ENCODE measurements at places on chromosomes 5 and 9. TPM values are rescaled to one million over a fixed set of nuclear protein-coding genes. Genes with fewer than 3 reads are reported as not detected.

DNA sequence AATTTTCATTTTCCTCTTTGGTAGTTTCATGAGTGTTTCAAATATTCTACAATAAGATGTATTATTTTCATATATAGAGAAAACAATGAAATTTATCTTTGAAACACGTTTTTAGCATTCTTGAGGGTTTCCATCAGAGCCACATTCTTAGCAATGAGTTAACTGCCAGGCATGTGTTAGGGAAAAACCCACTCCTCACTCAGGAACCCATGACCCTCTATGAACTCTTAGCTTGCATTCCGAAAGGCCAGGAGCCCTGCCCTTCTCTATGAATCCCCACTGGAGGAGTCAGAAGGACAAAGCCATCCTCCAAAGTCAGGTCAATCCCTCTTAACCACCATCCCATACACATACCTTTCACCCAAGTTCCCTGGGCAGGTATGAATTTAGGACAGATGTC lies 57.5 kb downstream of the ADAMTS12 start:
- no peak overlapping the region for H3K4me3 ChIP-seq
- no peaks in the 10 kb centered on the region for H3K36me3 ChIP-seq
- H3K4me1 ChIP-seq: no peaks in the 10 kb centered on the region
- H3K27ac ChIP-seq: no peak overlapping the region
- no peaks in the 10 kb centered on the region for H3K27me3 ChIP-seq

DNA sequence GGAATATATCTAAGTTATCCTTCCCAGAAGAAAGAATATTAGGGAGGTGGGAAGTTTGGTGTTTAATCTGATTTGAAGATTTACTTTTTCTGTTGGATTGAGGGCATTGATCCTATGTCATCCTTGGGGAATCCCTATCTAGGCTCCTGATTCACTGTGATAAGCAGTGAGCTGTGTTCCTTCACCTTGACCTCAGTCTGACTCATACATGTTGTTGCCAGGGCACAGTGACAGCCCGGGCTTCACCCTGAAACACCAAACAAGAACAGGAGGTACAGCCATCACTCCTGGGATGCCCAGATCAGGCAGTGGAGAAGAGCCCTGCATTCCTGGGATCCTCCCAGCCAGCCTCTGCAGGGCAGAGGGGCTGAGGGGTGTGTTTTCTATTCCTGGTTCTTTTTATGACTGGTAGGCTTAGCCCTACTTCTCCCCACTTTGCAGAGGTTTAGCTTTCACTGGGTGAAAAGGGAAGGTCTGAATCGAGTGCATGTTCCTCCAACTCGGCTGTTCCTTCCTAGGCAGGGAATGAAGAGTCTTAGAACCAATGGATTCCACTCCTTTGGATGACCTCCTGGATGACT lies 3.1 kb upstream of the FAM53C start:
- peaks cover 24% of the 10 kb centered on the region for H3K4me1 ChIP-seq
- H3K4me3 ChIP-seq: no peak overlapping the region
- no peaks in the 10 kb centered on the region for H3K36me3 ChIP-seq
- H3K27me3 ChIP-seq: no peaks in the 10 kb centered on the region
- DNase-seq: no peak

GRCh38 chr9:6552498-6553121 lies 92.9 kb downstream of the GLDC start:
- no peaks in the 10 kb centered on the region for H3K27me3 ChIP-seq
- DNase-seq: no peak
- H3K27ac ChIP-seq: no peak overlapping the region
- H3K36me3 ChIP-seq: no peaks in the 10 kb centered on the region

GRCh38 chr5:76714751-76715485 lies 1.0 kb upstream of the F2R start:
- H3K27ac ChIP-seq: no peak overlapping the region
- peaks cover 17% of the 10 kb centered on the region for H3K27me3 ChIP-seq

DNA sequence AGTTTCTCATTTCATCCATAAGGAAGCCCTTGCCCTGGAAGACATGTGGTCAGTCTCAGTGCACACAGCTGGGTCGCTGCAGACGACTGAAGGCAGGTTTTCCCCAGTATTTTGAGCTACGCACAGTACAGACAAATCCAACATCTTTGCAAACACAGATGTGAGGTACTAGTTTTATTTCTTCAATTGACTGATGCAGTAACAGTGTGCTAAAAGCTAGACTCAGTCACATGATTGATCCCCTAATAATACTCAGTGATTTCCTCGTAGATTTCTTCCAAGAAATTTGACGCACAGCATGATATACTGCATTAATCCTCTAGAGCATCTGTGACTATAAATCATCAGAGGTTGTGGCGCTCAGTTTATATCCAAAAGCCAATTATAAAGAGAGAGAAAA lies 346.1 kb downstream of the DIRAS2 start:
- H3K4me1 ChIP-seq: no peaks in the 10 kb centered on the region
- DNase-seq: no peak
- no peaks in the 10 kb centered on the region for H3K27me3 ChIP-seq
- H3K27ac ChIP-seq: no peak overlapping the region
- H3K4me3 ChIP-seq: no peak overlapping the region

DNA sequence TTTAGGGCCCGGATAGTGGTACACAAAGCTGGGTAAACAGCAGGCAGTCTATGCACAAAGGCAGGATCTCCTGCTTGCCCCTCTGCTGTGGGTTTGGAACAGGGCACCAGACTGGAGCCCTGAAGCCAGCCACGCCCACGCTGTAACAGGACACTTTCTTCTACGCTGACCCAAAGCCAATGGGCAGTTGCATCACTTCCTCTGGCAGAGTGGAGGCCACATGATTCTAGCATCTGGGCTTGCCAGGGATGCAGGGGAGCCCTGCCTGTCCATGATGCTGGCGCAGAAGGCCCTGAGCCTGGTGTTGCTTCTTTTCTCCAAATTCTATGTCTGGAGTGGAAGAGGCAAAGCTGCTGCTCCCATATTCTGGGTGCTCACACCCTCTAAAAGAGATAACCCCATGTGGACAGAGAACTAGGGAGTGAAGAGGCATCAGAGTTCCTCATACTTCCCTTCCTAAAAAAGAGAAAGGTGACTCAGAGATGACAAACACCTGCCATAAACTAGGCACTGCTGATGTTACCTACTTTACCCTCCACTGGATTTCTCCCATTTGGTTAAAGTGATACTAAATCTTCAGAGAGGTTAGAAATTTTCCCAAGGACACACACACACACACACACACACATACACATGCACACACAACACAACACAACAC lies 260.3 kb upstream of the KLF4 start:
- no peak overlapping the region for H3K27ac ChIP-seq
- no peak for DNase-seq
- H3K4me1 ChIP-seq: no peaks in the 10 kb centered on the region
- no peak overlapping the region for H3K4me3 ChIP-seq

- DNase-seq: no peak
- no peaks in the 10 kb centered on the region for H3K27me3 ChIP-seq
- no peaks in the 10 kb centered on the region for H3K4me1 ChIP-seq
- H3K36me3 ChIP-seq: no peaks in the 10 kb centered on the region
- H3K27ac ChIP-seq: no peak overlapping the region
These were observed 53.5 kb downstream of the KCNIP1 start for GRCh38 chr5:170557314-170557713.

- H3K27ac ChIP-seq: no peak overlapping the region
- H3K27me3 ChIP-seq: no peaks in the 10 kb centered on the region
- no peak for DNase-seq
- H3K4me3 ChIP-seq: no peak overlapping the region
These were observed 27.6 kb downstream of the TLX3 start for GRCh38 chr5:171336521-171337209.

- no peaks in the 10 kb centered on the region for H3K4me1 ChIP-seq
- no peak for DNase-seq
- H3K36me3 ChIP-seq: peaks cover 21% of the 10 kb centered on the region
- H3K27me3 ChIP-seq: no peaks in the 10 kb centered on the region
- H3K27ac ChIP-seq: no peak overlapping the region
These were observed 29.7 kb downstream of the GPR21 start for GRCh38 chr9:123063177-123063598.

GRCh38 chr5:14145435-14146334 lies 2.5 kb downstream of the TRIO start:
- no peak overlapping the region for H3K27ac ChIP-seq
- no peak overlapping the region for H3K4me3 ChIP-seq
- no peaks in the 10 kb centered on the region for H3K27me3 ChIP-seq
- H3K4me1 ChIP-seq: peaks cover 6% of the 10 kb centered on the region
- DNase-seq: no peak

DNA sequence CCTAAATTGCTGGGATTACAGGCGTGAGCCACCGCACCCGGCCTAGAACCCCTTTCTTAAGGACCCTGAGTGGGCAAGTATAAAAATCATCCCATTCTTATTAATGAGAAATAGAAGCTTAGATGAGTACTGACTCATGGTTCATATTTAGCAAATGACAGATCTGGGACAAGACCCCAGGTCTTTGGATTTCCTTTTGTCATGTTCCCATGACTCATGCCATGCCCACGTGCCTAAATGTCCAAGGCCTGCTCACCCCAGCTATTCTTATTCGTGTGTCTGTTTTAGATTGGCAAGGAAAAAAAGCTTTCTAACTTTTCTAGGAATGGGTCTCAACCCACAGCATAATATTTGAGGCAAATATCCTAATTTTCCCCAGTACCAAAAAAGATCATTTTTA lies 57.7 kb upstream of the RPS23 start:
- no peaks in the 10 kb centered on the region for H3K4me1 ChIP-seq
- H3K27ac ChIP-seq: no peak overlapping the region
- H3K4me3 ChIP-seq: no peak overlapping the region
- no peaks in the 10 kb centered on the region for H3K36me3 ChIP-seq
- no peaks in the 10 kb centered on the region for H3K27me3 ChIP-seq

- H3K36me3 ChIP-seq: no peaks in the 10 kb centered on the region
- DNase-seq: no peak
- H3K27ac ChIP-seq: no peak overlapping the region
- no peaks in the 10 kb centered on the region for H3K27me3 ChIP-seq
These were observed 15.7 kb upstream of the TNC start for GRCh38 chr9:115133649-115134048.

DNA sequence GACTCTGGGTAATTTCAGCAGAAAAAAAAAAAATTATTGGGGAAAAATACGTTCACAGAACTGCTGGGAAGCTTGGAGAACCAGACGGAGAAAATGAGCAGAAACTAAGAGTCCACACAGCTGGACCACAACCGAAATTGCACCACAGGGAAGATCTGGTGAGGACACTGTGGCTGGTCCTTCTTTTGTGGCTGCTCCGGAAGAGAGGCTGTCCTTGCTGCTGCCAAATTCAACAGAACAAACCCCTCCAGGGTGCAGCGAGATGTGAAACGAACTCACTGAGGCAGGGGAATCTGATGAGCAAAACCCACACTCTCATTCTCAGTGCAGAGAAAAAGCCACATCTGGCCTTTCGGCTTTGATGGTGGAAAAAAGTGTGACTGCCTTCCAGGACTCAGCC lies 200.0 kb downstream of the ACTL7B start:
- H3K27ac ChIP-seq: no peak overlapping the region
- H3K4me3 ChIP-seq: no peak overlapping the region
- H3K27me3 ChIP-seq: no peaks in the 10 kb centered on the region
- no peaks in the 10 kb centered on the region for H3K4me1 ChIP-seq
- no peaks in the 10 kb centered on the region for H3K36me3 ChIP-seq

DNA sequence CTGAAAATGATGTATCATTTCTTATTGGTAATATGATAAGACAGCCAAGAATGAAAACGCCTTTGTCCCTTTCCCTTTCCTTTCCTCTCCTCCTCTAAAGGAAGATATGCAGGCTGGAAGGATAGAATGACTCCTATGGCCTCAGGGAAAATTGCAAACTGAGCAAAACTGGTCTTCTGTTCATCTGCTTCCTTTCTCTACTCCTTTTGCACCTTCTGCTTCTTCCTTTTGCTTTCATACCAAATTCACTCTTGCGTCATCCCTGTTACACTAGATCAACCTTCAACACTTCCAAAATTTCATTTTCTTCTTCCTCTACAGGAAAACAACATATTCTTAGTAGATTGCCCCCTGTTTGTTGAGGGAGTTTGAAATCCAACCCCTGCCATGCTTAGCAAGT lies 234.1 kb downstream of the ADAMTS6 start:
- DNase-seq: no peak
- no peak overlapping the region for H3K27ac ChIP-seq
- H3K36me3 ChIP-seq: no peaks in the 10 kb centered on the region
- H3K4me1 ChIP-seq: no peaks in the 10 kb centered on the region
- no peak overlapping the region for H3K4me3 ChIP-seq

DNA sequence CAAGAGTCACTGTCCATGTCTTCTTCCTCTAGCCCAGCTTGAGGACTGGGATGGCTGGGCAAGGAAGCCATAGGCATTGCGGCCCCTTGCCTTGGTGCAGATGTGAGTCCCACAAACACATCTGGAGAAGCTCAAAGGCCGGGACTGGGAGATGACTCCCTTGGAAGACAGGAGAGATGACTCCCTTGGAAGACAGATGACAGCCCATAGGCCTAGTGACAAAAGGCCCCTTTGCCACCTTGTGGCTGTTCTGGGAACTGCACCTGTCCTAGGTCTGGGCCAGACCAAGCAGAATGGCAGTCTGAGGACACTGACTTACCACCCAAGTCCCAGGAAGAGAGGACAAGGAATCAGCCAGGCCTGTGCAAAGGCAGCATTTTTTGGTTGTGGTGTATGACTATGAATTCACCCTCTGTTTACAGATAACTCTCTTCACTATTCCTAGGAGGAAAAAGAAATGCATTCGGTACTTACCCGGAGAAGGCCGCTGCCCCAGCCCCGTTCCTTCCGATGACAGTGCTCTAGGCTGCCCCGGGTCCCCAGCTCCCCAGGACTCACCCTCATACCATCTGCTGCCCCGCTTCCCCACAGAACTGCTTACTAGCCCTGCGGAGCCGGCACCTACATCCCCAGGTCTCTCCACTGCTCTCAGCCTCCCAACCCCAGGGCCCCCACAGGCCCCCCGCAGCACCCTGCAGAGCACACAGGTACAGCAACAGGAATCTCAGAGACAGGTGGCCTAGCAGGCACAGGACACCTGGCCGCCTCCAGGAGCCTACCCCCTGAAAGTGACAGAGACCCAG lies 30.8 kb downstream of the SKP1 start:
- H3K4me1 ChIP-seq: peaks cover 5% of the 10 kb centered on the region
- DNase-seq: peak; percentile 74
- peak overlapping the region; percentile 63 for H3K27ac ChIP-seq
- no peak overlapping the region for H3K4me3 ChIP-seq
- H3K27me3 ChIP-seq: no peaks in the 10 kb centered on the region

DNA sequence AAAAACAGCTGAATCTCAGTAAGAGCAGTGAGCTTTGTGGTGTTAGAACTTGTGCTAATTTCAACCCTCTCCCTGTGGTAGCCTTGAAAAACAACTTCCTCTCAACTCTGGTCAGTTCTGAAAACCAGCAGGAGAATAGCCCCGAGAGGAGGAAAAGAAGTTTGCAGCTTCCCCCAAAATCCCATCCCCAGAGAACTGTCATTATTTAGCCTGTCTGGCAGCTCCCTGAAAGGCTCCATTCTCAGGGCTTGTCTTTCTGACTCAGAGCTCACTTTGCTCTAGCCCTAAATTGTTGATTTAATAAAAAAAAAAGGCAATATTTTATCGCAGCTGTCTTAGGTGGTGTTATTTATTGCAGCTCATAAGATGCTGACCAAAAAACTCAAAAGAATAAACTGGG lies 11.4 kb upstream of the SLC45A2 start:
- no peaks in the 10 kb centered on the region for H3K36me3 ChIP-seq
- no peak overlapping the region for H3K4me3 ChIP-seq
- H3K27me3 ChIP-seq: no peaks in the 10 kb centered on the region
- no peaks in the 10 kb centered on the region for H3K4me1 ChIP-seq
- no peak overlapping the region for H3K27ac ChIP-seq

GRCh38 chr5:172046593-172046992 lies 40.2 kb upstream of the FBXW11 start:
- peaks cover 78% of the 10 kb centered on the region for H3K36me3 ChIP-seq
- no peak overlapping the region for H3K27ac ChIP-seq
- H3K4me1 ChIP-seq: no peaks in the 10 kb centered on the region
- H3K4me3 ChIP-seq: no peak overlapping the region
- no peak for DNase-seq

ANKRD20A1 gene
- 0.34 TPM for total RNA-seq

SLC28A3 gene
- total RNA-seq: not detected

IFNB1 gene
- total RNA-seq: not detected

PPP6C gene
- total RNA-seq: 51.1 TPM

CER1 gene
- not detected for total RNA-seq

CLK4 gene
- total RNA-seq: 154 TPM

Data from naive thymus-derived CD4-positive, alpha-beta T cell (primary cell).